ENCODE measurements at places on chromosomes 7 and 10.

GRCh38 chr7:76262683-76263402 is 39.6 kb upstream of the HSPB1 start:
- peak; percentile 25 for DNase-seq

GRCh38 chr10:126945351-126946030 is 40.3 kb downstream of the DOCK1 start:
- DNase-seq, result no peak

DNA sequence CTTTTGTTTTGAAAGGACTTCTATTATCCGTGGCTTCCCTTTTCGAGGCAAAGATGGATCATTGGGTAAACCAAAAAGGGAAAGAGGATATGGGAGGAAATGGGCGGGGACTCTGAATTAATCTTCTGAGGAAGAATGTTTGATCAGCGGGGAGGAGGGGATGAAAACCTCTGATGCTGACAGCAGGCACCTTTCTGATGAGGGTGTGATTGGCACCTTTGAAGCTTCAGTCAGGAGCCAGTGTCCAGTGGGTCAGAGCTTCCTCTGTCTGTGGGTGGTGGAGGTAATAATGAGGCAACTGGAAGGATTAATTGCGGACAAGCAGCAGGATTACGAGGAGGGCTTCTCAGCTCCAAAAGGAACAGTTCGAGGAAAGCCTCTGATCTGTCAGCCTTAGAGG is 877.6 kb downstream of the LRMDA start:
- no peak for DNase-seq

- DNase-seq, result no peak
Observed at GRCh38 chr7:45119550-45119949, 8.1 kb upstream of the TBRG4 start.

DNA sequence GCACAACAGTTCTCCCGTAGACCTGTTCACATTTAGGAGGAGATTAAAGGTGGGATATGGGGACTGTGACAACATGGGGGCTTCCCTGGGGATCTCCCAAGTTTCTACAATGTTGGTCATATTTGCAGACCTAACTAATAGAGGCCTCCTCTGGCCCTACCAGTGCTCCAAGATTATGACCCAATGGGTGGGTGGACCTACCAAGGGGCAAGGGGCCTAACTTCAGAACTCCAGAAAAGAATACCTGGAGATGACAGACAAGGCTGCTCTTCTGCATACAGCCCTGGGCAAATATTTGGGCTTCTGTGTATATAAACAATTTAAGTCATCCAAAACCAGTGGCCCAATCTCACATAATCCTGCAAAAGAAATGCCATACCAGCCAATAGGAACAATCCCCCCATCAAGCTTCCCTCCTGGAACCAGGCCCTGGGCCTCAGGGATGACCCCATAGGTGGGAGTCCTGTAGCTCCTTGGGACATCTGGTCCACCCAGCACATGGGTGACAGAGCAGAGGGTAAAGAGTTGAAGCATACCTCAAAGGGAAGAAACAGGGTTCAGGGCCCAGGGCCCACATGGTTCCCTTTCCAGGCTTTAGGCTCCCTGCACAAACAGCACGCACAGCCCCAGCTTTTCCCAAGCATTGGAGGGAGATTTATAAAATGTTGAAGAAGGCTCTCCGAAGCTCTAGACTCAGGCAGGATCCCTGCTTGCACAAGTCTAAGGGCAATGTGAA is 86.1 kb upstream of the CHST15 start:
- DNase-seq, result no peak

GRCh38 chr7:73822319-73823173 is 8.2 kb upstream of the CLDN4 start:
- DNase-seq, result no peak

- DNase-seq, result no peak
Observed at GRCh38 chr10:84846658-84847316, 518.4 kb downstream of the CCSER2 start.

- no peak for DNase-seq
Observed at GRCh38 chr10:76453997-76454396, 1022.6 kb downstream of the LRMDA start.

- no peak for DNase-seq
Observed at GRCh38 chr7:33815336-33815735, 90.0 kb upstream of the BMPER start.

DNA sequence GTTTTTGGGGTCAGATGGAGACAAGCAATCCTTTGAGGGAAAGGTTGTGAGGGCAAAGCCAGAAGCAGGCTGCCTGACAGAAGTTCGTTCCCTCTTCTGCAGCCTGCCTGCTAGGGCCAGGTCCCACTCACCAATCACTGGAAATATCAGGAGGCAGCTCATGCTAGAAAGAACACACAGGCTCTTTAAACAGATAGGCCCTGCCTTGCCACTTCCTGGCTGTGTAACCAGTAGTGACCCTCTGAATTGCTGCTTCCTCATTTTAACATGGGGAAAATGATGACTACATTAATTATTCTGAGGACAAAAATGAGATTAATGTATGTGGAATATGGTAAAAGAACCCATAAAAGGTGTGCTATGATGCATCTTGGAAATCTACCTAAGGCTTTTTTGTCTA is 50.5 kb upstream of the MRLN start:
- DNase-seq, result no peak

- DNase-seq, result peak; percentile 100
Observed at GRCh38 chr7:130365511-130366441, 14.5 kb upstream of the CPA1 start.

- no peak for DNase-seq
Observed at GRCh38 chr10:19788075-19788686, 28.1 kb upstream of the PLXDC2 start.

GRCh38 chr10:127198307-127198706 is 1.9 kb upstream of the INSYN2A start:
- DNase-seq, result no peak

DNA sequence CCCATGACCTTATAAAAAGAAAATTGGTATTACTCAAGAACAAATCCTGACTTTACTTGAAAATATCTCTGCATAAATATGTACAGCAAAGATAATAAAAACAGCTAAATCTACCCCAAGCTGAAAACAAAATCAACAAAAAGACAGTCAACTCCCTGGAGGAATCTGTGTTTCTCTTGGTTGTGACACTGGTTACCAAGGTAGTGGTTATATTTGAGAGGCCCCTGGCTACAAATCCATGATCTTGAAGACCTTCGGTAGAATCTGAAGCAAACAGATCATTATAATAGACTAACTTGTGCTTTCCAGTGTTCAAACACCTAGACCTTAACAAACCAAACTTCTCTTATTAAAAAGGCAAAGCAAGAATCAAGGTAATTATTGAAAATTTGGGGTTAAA is 123.9 kb upstream of the SGCE start:
- no peak for DNase-seq

GRCh38 chr10:86635402-86635801 is 18.9 kb upstream of the OPN4 start:
- DNase-seq, result no peak

DNA sequence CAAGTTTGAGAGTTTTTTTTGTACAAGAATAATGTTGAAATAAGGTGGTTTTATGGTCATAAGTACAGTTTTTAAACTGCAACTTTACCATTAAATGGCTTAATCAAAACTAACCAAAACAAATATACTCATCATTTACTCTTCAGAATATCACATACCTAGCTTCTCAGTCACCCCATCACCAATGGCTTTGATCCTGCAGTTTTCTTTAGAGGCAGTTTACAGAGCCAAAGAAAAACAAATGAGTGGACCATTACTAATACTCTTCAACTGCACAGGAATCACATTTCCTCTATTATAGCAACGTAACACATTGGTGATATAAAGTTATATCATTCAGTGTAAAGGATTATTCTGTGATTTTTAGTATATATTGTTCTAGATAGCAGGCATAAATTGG is 576.1 kb upstream of the LRRTM3 start:
- DNase-seq, result no peak

DNA sequence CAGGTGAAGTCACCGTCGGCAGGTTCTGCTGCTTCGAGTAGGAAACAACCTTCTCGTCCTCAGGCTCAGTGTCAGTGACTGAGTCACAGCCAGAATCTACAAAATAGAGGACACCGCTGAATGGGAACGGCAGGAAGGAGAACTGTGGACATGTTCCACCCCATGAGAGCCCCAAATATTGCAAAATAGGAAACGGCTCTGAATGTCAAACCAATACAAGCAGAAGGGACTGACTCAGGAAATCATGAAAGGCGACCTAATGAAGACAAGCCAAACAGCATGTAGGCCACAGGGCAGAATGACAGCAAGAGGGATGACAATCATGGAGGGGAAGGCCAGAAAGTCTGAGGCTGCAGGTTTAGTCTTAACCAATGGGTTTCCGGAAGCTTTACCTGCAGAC is 63.5 kb downstream of the PIK3AP1 start:
- DNase-seq, result no peak

DNA sequence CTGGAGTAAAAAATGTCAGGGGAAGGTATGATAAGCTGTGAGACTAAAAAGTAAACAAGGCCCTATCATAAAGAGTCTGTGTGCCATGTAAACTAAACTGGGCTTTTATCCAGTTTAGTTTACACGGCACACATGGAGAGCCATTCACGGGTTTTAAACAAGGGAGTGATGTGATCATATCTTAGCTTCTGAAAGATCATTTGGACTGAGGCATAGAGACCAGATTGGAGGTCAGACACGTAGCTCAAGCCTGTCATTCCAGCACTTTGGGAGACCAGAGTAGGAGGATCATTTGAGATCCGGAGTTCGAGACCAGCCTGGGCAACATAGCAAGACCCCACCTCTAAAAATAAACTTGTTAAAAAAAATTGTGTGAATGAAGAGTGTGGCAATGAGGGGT is 50.1 kb downstream of the SKIDA1 start:
- DNase-seq, result no peak

DNA sequence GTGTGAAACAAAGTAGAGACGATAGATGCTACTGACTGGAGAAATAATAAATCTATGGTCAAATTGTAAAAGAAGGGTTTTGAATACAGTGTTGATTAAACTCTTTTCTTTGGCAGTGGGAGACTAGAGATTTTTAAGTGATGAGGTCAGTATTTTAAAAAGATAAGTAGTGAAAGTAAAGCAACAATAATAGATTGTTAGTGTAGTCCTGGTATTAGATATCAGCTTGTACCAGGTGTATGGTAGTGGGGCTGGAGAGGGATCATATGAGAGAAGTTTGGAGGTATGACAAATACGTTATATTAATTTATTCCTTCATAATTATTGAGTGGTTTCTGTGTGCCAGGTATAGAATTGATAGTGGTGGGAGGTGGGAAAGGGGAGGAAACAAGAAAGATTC is 25.2 kb downstream of the PHTF2 start:
- no peak for DNase-seq

DNA sequence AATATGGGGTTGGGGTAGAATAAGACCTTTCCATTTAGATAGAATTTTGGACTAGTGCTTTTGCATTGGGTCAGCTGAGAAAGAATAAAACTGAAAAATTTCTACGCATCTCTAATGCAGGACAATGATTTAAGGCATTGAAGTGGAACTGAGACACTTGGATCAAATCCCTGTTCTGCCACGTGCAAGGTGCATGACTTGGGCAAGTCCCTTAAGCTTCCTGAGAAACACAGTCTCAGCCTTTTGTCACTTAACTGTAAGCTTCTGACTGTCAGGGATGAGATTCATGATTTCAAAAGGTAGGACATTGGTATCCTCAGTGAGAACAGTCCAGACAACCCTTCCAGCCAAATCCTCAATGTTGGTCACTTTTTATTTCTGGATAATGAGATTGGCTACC is 59.2 kb downstream of the ENTPD1 start:
- DNase-seq, result no peak

GRCh38 chr7:149856583-149856982 is 17.2 kb upstream of the ATP6V0E2 start:
- DNase-seq, result no peak

- DNase-seq, result no peak
Observed at GRCh38 chr10:37992083-37992482, 15.6 kb upstream of the ZNF25 start.

GRCh38 chr10:10911471-10911921 is 106.2 kb upstream of the CELF2 start:
- no peak for DNase-seq

DNA sequence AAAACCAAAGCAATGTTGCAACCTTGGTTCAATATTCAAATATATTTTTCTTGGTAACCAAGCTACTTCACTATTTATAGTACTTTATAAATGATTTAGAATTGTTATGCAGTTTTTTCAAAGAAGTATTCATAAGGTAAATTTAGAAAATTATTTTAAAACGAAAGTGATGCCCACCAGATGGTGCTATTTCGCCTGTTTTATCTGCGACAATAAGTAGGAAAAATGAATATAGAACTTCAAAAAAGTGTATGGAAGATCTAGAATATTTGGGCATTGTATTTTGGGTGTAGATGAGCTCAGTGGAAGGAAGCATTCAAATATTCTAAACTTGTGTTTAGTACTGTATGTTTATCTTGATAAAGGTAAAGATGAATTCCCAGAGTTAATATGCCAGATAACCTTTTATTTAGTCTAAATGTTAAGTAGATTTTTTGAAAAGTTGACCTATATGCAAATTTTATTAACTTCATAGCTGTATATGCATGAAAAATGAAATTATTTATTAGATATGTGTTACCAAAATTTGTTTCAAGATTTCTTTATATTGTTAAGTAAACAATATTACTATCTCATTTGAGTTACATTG is 93.2 kb downstream of the ADK start:
- peak; percentile 17 for DNase-seq

DNA sequence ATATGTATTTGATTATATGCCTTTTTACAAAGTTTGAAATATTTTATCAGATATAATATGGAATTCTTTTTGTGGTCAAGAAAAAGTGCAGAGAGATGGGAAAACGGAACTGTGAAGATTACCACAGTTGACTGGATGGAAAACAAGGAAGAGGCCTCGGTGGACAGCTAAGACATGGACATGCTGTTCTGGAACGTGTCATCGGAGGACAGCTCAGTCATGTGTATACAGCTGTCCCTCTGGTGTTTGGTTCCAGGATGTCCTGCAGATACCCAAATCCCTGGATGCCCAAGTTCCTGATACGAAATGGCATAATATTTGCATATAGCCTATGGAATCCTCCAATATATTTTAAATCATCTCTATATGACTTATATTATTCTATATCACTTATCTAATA is 49.4 kb downstream of the TRIL start:
- no peak for DNase-seq

DNA sequence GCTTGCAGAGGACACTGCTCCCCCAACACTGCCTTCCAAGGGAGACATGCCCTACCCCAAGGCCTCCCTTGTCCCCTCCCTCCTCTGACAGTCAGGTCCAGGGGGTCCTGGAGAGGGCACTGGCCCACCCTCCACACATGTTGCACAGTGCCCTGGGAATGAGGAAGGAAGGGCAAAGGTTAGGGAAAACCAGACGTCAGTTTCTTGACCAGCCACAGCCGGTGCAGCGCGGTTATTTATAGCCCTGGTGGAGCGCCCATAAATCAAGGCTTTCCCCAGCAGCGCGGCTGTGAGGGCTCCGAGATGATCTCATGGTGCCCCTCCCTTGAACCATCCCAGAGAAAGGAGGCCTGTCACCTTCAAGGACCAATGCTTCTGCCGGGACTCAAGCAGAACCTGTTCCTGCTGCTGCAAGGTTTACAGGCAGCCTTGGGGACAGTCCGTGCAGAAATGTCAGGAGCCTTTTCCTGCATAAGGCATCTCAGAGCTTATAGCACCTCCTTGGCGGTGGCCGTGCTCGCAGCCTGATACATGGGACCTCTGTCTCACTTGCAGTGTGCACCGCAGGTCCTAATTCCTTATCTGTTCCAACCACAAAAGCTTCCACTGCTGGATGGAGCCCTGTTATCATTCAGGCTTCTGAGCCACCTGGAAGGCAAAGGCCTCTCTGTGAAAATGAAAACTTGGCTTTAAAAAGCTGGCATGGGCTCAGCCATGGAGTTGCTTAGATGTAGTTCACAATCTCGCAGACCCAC is 127.3 kb downstream of the LHPP start:
- no peak for DNase-seq

Measured in NCI-H1092 (cell line).